ENCODE measurements at places on chromosomes 6 and 20. TPM values are rescaled to one million over a fixed set of nuclear protein-coding genes. Genes with fewer than 3 reads are reported as not detected.
A peak's percentile ranks its signal among the peaks of the same experiment; 100 is the strongest.

RGS17 gene
- 1.7 TPM for total RNA-seq

DNA sequence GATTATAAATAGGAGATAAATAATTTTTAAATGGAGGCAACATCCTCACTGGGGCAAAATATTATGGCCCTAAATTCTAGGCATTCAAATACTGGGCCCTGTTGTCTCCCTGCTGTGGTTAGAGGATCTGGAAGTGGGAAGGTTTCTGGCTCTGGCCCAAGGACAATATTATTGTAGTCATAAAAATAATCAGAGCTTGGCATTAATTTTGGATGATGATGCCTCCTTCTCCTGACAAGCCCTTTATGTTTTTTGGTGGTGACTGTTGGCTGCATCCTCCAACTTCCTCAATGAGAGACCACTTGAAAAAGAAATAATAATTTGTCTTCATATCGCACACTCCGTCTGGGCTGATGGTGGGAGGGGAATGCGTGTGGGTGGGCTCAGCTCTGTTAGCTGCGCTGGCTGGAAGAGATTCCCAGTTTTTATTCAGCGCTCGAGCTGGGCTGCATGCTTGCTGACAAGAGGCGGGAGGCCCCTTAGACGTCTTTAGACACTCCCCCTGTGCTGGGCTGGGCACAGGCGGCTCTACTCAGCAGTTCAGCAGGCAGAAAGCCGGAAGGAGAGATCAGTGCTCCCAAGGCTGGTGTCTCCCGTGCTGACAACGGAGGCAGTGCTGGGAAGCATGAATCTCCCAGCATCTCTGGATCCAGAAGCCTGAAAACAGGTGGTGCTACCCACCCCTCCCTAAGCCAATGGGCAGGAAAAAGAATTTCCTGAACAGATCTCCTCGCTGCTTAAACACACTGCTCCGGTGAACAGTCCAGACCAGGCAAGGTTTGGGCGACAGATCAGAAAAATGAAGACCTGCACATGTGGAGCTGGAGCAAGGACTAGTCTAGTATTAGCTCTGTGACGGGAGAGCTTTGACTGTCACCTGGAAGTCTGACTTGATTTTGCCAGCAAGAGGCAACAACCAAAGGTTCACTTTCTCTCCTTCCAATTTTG is 97.7 kb downstream of the SYCP2 start:
- DNase-seq, result peak; percentile 5

GRCh38 chr6:159399751-159400221 is 230.6 kb downstream of the FNDC1 start:
- no peak for DNase-seq

DNA sequence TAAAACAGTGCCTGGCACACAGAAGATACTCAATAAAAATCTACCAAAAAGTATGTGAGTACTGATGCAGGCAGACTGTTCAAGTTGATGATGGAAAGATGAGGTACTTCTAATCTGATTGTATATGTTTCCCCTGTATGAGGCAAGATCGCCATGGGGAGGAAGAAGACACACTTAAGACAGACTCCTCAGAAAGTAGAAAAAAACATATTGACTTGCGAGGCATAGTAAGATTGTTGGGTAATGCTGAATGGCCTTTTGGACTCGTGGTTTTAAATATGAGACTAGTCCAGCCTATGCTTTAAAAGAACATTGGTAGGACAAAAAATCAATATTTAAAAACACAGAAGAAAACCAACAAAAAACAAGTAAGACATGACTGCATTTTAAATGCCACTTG is 72.6 kb downstream of the SHPRH start:
- peak; percentile 77 for DNase-seq

GRCh38 chr20:7773511-7773910 is 166.7 kb downstream of the HAO1 start:
- DNase-seq, result no peak

DNA sequence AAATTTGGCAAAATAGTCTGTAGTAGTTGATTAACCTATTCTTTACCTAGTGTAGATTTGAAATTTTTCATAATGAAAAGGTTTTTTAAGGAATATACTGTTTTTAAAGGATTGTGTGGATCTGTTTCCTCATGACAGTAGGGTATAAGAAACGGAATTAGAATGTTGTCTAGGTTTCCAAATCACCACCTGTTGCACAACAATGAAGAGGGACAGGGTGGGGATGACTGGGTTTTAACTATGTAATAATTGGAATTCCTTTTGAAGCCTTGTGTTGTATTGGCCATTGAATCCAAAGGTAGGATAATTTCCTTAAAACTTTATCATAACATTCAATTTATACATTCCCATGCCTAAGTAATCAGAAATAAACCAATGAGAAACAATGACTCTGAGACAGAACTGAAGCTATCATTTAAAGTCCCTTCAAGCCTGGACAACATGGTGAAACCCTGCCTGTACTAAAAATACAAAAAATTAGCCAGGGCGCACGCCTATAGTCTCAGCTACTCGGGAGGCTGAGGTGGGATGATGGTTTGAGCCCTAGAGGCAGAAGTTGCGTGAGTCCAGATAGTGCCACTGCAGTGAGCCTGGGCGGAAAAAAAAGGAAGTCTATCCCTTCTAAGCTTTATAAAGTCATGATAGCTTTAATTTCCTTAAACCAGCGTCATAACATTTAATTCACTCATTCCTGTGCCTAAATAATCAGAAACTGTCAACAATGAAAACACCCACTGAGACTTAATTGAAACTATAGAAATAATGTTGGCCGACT is 18.3 kb upstream of the SLC17A5 start:
- DNase-seq, result no peak

Measured in IMR-90 (cell line).